DMS153 (cell line): ENCODE measurements at places on chromosomes 4 and X.

GRCh38 chrX:40009890-40010289, 87.9 kb downstream of the BCOR start:
- no peak for DNase-seq

DNA sequence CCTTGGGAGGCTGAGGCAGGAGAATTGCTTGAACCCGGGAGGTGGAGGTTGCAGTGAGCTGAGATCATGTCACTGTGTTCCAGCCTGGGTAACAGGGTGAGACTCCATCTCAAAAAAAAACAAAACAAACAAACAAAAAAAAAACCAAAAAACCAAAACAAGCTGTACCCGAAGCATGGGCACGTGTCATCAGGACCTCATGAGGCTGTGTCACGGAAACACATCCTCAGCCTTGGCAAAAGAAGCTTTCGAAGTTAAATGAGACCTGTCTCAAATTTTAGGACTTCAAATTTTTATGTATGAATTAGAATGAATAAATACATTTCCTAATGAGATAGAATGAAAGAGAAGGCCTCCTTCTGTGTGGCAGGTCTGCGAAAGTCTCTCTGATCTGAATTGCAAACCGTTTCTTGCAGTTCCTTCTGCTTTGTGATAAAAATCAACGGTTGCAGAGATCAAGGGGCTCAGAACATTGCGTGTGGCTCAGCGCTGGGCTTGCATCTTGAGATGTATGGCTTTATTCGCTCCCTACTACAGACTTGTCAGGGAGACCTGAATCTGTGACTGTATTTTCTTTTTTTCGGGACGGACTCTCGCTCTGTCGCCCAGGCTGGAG, 19.5 kb upstream of the CRLF2 start:
- no peak for DNase-seq

GRCh38 chr4:6875431-6875831, 34.2 kb upstream of the TBC1D14 start:
- no peak for DNase-seq

GRCh38 chrX:152876931-152877840, 20.7 kb upstream of the ZNF185 start:
- DNase-seq: no peak

DNA sequence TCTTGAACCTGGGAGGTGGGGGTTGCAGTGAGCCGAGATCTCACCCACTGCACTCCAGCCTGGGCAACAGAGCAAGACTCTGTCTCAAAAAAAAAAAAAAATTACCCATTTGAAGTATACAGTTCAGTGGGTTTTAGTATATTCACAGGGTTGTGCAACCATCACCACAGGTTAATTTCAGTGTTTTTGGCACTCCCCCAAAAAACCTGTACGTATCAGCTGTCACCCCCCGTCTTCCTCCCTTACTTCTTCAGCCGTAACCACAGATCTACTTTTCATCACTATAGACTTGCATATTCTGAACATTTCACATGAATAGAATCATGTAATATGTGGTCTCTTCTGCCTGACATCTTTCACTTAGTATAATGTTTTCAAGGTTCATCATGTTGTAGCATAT, 11.7 kb upstream of the PTTG2 start:
- DNase-seq: no peak

- DNase-seq: no peak
These were observed 16.2 kb downstream of the SH3RF1 start for GRCh38 chr4:169254546-169254983.

GRCh38 chr4:174228988-174229387, 54.5 kb downstream of the FBXO8 start:
- no peak for DNase-seq

DNA sequence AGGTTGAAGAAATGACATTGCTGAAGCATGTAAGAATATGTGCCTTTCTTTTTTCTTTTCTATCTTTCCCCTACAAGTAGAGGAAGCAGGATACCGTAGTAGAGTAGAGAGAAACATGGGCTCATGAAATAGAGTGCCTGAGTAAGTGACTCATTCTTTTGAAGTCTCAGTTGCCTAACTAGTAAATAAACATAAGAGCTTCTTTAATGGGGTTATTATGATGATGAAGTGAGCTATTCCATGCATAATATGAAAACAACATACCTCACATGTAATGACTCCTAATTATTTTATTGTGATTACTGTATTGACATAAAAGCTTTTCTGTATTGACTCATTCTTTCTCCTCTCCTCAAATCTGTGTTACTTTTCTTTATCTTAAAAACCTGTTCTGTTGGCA, 1538.2 kb downstream of the TECRL start:
- DNase-seq: no peak

DNA sequence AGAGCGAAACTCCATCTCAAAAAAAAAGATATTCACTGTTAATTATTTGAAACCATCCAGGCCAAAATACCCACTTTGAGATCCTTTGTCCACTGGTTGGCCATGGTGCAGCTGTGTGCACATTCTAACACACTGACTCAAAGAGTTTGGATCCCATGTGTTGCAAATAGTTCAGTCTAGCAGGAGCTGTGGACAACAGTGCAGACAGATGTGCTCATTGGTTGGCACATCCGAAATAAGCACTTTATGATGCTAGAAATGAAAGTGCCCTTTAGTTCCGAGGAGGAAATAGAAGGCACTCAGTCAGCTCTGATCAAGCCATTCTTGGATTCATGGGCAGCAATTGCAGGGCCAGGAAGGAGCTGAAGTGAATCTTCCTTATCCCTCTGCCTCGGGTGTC, 63.0 kb upstream of the TMEM150C start:
- DNase-seq: no peak

DNA sequence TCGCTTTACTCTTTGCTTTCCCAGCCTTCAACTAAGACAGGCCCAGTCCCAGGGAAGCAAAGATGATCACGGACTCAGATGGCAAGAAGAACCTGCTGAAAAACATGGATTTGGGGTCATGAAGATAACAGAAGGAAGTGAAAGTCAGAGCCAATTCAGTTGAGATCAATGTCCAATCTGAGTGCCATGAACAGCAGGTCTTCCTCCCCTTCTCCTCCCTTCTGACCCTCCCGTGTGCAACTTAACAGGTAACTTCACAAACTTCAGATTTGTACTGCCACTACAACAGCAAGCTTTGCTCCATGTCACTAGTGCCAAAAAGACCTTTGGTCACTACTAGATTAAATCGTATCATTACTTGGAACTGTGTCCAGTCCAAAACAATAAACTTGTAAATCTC, 15.5 kb upstream of the SGMS2 start:
- DNase-seq: no peak

DNA sequence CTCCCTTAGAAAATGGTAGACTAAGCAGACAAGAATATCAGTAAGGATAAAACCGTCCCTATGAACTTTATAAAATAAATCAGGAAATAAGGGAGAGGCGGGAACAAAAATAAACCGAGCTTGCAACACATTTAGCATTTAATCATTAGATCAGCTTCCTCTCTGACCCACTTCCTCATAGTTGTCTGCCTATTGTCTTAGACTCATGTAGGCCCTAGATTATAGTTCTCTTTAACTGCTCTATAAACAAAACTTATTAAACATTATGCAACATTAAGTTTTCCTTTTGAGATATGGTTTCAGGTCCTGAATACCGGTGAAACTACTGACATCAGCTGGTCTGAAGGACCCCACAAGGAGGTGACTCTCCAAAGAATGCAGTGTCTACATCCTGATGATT, 15.8 kb upstream of the SRD5A3 start:
- no peak for DNase-seq

DNA sequence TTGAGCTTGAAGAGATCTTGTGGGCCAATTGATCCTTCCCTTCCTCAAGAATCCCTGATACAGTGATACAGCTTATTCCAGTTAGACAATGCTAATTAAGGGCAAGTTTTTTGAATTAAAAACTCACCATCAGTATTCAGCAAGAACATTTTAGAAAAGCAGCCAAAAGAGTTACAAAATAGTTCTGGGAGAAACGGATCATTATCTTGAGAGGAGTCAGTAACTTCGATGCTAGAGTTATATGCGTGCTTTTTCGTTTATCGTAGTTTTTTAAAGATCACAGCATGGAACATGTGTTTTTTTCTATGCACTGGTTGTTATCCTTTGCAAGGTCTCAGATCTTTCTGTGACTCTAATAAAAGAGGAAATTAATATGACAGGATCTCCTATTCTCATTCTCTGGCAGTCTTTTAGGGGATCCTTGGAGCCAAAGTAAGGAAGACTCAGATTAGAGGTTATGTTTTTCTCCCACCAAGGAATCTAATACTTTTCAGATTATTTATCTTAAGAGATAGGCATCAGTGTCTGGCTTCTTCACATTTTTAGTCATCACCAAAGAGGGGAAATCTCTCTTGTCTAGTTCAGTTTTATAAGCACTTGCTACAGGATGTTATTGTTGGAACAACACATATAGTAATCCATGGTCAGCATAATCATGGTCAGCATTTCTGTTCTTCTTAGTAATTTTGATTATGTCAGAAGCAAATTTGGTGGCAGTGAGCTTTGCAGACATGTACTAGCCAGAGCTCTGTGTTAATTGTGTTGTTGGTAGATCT, 109.7 kb downstream of the PDLIM5 start:
- DNase-seq: no peak
